ENCODE measurements at places on chromosomes 7 and 10.

DNA sequence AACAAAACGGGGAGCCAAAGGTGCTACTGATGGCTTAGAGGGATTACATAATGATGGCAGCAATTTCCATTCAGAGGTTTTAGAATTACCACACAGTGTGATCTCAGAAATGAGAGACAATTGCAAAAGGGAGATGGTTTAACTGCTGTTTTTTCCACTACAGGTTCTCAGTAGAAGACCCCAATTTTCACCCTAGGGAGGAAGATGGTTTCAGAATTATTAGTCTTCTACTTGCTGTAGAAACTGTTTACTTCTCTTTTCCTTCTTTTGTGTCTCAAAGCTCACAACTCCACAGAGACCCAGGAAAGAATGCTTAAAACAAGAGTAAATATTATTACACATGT lies 226.5 kb downstream of the INHBA start:
- no peak for DNase-seq

GRCh38 chr7:136685501-136686173 lies 182.8 kb upstream of the CHRM2 start:
- DNase-seq, result no peak

- no peak for DNase-seq
Measured at GRCh38 chr10:101310529-101311184, 43.3 kb upstream of the BTRC start.

DNA sequence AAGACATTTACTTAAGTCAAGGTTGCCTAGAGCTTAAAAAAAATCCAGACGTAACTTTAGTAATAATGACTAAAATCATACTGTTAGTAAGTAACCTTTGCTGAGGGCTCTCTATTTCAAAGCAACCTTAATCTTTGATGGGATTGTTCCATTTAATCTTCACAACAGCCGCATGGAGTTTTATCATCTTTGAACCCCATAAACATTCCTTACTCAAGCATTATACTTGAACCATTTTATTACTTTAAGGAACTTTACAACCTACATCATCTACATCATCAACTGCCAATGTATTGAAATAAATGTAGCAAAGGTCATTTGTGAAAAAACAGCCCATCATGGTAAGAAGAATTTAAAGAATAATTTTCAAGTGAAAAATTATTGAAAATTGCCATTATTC lies 22.9 kb upstream of the CACNB2 start:
- no peak for DNase-seq

DNA sequence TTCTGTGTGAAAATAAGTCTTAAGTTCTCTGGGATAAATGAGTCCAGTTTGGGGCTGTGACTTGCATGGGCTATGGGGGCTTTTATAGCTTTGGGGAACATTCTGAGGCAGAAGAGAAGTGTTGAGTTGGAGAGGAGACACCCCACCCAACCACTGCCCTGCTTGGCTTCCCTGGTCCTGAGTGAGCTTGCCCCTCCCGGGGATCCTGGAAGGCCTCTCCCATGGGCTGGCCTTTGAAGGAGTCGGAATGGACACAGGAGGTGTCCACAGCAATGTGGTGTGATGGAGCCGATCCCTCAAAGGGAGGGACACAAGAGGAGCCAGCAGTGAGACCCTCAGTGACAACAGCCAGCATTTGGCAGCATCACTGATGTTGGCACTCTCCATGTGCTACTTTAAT lies 89.8 kb downstream of the GLRX3 start:
- DNase-seq, result no peak

DNA sequence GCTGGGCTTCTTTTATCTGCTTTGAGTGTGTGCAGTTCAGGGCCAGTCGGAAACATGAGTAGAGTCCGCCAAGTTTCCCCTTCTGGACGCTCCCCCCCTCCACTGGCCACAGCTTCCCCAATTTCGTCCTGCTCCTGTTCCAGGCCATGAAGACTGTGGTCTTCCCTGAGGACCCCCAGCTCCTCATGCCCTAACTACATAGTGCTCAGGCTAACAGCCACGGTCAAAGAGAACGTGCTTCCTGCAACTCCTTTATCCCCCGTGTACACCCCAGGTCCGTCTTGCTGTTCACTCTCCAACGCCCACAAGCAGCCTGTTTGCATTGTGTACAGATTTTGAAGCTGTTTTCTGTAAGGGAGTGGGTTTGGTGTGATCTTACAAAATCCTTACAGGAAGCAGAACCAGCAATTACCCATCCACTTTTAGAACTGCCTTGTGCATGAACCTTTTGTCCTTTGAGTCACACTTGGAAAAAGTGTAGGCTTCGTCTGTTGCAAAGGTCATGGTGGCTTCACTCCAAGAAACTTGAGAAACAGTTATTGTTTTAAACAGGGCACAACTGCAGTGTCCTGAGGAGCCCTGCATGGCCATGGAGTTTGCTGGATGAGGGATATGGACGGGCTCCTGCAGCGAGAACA lies 77.0 kb upstream of the FAM20C start:
- DNase-seq, result no peak

GRCh38 chr7:66453340-66453739 lies 175.3 kb upstream of the KCTD7 start:
- no peak for DNase-seq

GRCh38 chr10:117444497-117445040 lies 69.3 kb upstream of the PDZD8 start:
- no peak for DNase-seq

DNA sequence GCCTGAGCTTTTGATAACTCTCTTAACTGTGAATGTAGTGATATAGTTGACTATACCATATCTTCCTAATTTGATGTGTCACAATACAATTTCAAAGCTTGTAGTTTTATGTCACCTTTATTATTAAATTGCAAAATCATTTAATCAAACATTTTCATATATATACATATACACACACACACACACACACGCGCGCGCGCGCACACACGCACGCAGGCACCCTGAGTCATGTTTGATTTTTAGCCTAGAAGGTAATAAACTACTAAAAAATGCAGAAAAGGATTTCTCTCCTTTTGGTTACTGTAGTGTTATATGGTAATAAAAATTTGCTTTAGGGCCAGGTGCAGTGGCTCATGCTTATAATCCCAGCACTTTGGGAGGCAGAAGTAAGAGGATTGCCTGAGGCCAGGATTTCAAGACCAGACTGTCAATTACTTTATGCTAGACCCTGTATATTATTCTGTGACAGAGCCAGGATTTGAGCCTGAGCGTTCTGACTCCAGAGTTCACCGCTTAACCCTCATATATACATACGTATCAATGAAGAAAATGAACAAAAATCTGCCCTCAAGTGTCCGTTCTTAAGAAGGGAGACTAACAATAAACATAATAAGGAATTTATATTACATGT lies 89.6 kb downstream of the PODXL start:
- DNase-seq, result no peak

- DNase-seq, result no peak
Measured at GRCh38 chr10:129832573-129833467, 131.3 kb downstream of the EBF3 start.

DNA sequence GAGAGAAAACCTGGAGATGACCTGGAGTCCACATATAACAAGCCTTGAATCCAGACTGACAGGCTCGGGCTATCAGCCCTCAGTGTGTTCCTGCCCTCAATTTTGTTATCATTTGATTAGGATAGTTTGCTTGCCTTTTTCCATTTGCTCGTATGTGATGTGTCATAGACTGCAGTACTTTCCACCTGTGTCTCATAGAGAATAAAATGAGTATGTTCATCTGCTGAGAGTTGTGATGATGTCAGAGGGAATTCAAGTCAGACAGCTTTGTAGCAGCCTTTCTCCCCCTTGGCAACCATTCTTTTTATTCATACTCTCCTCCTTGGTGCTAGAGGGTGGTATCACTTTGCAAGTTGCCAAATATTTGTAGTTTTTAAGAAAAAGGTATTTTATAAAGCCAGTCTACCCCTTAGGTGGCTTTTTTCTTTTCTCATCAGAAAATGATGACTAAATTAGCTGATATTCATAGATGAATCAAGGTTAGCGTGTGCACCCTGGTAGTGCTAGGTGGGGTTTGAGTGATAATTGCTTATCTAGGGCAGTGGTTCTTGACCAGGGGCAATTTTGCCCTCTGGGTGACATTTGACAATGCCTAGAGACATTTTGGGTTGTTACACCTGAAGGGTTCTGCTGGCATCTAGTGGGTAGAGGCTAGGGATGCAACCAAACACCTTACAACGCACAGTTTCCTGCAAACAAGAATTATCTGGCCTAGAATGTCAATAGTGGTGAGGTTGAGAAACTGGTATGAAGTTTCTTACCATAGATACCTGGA lies 5.4 kb downstream of the SGPL1 start:
- DNase-seq, result no peak

DNA sequence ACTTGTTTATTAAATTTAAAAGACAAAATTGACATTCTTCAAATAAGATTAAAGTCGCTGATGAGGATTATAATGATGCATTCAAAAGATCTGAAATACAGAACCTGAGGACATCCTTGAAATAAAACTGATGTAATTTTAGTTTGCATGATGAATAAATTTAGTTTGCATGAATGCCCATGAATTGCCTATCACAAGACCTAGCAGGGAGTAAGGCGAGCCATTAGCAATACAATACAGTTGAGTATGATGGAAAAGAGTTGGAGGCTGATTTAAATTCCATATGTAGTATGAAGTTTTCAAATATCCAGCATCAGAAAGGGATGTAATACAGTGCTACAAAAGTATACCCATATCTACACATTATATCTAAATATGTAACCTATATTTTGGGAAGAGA lies 321.3 kb downstream of the CACNA2D1 start:
- DNase-seq, result no peak

- DNase-seq, result no peak
Measured at GRCh38 chr10:69489506-69490090, 38.3 kb downstream of the TSPAN15 start.

- DNase-seq, result no peak
Measured at GRCh38 chr10:114392112-114392835, 12.0 kb downstream of the AFAP1L2 start.

DNA sequence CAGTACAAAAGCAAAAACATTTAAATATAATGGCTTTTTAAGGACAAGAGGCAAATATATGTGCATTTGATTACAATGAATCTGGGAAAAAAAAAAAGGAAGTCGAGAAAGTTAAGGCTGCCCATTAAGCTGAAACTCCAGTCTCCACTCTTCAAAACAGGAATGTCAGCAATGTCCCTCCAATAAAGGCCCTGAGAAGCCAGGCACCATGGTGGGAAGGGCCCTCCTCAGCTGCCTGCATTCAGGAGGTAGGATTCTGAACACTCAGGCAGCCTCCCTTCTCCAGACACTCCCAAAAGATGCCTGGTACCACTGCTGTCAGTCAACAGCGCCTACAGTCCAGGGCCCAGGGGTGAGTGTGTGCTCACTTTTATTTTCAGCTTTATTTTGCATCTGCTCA lies 121.3 kb upstream of the MGMT start:
- no peak for DNase-seq

- no peak for DNase-seq
Measured at GRCh38 chr7:18497800-18498199, 2.3 kb downstream of the HDAC9 start.

GRCh38 chr7:151126491-151127137 lies 40.3 kb downstream of the AGAP3 start:
- DNase-seq, result no peak

- DNase-seq, result no peak
Measured at GRCh38 chr7:71132127-71132376, at the start of gene GALNT17. Gene GALNT17 (plus strand): TSS chr7:71132144.

GRCh38 chr10:116536810-116537209 lies 8.9 kb upstream of the PNLIP start:
- no peak for DNase-seq

DNA sequence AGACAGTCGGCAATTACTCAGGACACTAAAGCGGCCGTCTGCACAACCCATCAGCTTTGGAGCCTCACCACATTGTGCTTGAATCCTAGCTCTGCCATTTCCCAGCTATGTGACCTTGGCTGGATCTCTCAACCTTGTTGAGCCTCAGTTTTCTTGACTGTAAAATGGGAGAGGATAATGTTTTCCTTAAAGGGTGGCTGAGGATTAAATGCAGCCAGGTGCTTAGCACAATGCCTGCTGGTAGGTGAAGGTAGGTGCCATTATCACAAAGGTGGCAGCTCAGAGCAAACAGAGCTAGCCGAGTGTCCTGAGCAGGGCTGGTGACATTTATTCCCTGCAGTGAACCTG lies 508.5 kb upstream of the ZMIZ1 start:
- DNase-seq, result no peak

DNA sequence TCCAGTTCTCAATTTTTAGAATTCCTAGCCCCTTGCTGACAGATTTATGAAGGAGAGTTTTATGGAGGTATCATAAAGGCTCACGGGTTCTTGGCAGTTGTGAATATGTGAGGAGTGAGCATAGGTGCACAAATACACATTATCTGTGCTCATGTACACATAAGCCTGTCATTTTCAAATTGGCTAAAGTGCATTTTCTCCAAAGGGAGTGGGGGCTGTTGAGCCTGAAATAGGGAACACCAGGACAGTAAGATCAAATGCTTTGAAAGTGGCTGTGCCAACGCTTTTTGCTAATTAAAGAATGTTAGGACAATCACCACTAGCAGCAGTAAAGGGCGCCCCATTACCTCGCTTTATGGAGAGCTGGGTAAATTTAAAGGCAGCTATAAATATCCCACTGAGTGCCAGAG lies 8.3 kb upstream of the LRRC4 start:
- DNase-seq, result no peak

DNA sequence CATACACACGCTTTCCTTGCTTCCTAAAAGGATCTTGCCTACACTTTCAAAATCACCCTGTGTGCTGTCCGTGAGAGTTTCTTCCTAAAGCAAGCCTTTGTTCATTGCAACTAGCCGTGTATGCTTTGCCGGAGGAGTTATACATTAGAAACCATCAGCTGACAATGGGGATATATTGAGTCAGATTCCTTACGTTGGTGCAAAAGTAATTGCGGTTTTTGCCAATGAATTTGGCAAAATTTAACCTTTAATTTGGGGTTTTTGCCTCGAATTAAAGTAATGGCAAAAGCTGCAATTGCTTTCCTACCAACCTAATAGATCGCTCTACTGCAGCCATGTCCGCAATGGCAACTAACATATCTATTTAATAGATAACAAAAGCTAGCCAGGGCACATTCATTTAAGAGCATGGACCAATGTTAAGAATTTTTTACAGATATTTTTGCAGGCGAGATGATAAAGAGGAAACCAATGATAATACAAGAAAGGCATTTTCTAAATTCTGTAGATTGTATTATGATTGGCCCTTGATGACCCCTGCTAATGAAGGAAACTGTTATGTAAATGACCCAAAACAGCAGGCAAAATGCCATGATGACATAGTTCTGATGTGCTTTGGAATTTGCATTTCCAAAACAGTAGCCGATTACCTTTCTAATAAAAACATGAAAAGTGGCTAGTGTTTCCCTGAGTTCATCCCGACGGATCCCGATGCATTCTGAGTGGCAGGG lies 184.8 kb upstream of the NRP1 start:
- DNase-seq, result no peak

- no peak for DNase-seq
Measured at GRCh38 chr7:44391171-44391570, 65.8 kb upstream of the CAMK2B start.
